ENCODE measurements at places on chromosomes 1 and 21. TPM values are rescaled to one million over a fixed set of nuclear protein-coding genes. Genes with fewer than 3 reads are reported as not detected.
A peak's percentile ranks its signal among the peaks of the same experiment; 100 is the strongest.

GRCh38 chr1:95216292-95216990 lies 17.6 kb upstream of the RWDD3 start:
- no peak for DNase-seq

DNA sequence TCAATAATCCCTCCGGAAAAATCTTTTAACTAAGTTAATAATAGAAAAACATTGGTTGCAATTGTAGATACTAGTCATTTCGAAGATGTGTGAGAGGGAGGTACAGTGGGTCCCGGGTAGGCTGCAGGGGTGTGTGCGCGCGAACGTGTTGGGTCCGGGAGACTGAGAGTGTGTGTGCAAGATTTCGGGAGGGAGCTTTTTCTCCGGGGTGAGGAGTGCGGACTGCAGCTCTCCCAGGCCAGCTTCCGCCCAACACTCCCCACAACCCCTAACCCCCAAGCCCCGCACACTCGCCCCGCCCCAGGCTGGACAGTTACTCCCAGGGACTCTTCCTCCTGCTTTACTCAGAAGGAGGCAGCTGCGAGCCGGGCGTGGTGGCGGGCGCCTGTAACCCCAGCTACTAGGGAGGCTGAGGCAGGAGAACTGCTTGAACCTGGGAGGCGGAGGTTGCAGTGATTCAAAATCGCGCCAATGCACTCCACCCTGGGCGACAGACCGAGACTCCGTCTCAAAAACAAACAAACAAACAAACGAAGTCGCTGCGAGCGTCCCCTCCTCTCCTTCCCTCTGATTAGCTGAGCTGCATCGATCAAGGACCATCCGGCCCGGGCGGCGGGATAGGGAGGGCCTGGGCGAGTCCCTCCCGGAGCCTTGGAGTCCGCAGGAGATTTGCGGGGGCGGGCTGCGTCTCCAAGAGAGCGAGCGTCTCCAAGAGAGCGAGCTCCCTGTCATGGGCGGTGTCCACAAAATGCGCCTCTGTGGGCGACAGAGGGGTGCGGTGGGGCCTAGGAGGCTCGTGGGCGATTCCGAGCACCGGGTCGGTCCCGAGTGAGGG lies 28.3 kb upstream of the PPM1J start:
- DNase-seq, result no peak

DNA sequence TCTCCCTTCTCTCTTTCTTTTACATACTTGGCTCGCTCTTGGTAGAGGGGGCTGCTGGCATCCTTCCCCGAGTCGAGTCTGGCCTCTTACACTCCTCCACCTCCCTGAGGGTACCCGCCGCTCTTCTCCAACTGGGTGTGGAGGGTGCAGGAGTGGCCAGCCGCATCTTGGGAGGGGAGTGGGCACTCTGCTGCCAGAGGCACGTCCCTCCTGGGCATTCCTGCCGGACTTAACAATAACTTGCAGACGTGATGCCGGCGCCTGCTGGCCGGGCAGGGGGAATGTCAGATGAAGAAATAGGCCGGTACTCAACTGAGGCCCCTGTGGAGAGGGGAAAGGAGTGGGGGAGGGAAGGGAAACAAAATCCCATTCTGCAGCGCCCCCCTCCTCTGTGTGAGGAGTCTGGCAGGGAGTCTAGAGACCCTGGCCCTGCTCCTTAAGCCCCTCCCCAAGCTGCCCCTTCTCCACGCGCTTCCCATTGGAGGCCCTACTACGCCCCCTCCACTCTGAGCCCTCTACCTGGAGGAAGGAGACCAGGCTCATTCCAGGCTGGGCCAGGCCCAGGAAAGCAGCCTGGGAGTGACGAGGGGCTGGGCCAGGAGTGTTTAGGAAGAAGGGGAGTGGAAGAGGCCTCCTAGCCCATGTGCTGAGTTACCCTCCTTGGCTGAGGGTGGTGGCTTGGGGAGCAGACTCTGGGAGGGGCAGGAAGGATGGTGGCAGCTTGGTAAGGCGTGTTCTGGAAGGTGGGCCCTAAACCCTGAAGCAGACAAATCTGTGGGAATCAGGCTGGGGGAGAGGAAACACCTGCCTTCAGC lies 1.8 kb downstream of the ATP2B4 start:
- DNase-seq, result peak; percentile 37

DNA sequence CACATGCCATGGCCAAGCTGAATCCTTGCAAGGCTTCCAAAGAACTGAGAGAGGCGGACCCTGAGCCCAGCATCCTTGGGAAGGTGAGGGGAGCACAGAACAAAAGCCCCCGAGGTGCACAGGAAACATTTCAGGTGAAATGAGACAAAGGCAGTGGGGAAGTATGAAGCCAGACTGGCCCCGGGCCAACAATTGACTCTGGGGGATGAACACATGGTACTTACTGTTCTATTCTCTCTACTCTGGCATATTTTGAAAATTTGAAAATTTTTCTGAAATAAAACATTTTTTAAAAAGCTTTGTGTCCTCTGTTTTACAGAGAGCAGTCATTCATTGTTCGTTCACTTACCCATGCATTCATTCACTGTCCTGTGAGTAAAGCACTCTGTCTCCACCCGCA lies 77.7 kb downstream of the GRIK3 start:
- no peak for DNase-seq

- DNase-seq, result peak; percentile 58
Observed at GRCh38 chr1:119773711-119774241, 5.1 kb upstream of the HMGCS2 start.

DNA sequence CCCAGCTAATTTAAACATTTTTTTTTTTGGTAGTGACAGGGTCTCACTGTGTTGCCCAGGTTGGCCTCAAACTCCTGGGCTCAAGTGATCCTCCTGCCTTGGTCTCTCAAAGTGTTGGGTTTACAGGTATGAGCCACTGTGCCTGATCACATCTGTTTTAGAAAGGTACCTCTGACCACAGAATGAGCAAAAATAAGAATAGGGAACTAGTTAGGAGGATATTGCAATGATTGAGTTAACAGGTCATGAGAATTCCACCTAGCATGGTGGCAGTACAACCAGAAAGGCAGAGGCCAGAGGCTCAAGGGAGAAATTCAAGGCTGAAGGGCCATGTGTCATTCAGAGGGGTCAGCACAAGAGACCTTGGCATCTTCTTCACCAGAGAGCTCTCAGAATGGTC lies 49.6 kb downstream of the ELAPOR1 start:
- DNase-seq, result no peak

DNA sequence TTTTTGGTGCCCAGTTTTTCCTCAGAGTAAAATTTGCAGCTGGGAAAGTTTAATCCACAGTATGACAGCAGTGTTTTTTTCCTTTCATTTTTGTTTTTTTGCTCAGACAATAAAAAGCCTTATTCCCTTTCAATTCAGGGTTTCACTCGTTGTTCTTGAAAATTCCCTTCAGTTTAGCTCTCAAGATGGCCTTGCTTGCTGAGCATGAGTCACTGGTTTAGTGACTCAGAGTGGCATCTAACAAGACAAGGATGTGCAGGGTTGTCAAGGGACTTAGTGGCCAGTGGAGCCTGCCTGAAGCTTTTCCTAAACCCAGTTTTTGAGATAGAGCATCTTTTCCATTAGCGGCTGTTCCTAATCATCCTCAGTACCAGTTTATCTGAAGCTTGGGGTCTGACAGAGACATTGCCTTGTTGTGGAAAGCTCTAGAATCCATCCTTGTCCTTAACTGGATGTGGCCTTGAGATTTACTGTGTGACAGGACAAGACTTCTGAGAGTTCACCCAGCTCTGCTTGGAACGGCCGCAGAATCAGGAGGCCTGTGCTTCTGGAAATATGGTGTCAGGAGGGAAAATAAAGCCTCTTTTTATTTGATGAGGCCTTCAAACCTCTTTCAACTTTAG lies 48.4 kb upstream of the DNAJC6 start:
- peak; percentile 84 for DNase-seq

- DNase-seq, result peak; percentile 48
Observed at GRCh38 chr1:241627453-241628259, 12.5 kb downstream of the CHML start.

DNA sequence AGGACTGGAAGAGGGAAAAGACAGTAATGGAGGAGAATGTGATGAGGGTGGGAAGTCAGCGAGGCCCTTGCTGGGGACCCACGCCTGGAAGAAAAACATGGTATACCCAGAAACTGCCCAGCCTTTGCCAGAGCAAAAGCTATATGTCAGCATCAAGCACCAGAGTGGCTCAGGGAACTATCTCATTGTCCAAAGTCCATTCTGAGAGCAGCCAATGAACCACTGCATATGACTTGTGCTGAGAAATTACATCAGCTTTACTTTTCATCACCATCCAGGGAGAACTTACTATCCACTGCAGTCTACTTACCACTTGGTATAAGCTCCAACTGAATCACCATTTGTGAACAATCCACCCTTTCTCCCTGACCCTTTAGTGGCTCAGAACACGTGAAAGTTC lies 148.1 kb downstream of the TTLL7 start:
- DNase-seq, result no peak

GRCh38 chr1:216032284-216032683 lies 391.0 kb downstream of the USH2A start:
- DNase-seq, result no peak

DNA sequence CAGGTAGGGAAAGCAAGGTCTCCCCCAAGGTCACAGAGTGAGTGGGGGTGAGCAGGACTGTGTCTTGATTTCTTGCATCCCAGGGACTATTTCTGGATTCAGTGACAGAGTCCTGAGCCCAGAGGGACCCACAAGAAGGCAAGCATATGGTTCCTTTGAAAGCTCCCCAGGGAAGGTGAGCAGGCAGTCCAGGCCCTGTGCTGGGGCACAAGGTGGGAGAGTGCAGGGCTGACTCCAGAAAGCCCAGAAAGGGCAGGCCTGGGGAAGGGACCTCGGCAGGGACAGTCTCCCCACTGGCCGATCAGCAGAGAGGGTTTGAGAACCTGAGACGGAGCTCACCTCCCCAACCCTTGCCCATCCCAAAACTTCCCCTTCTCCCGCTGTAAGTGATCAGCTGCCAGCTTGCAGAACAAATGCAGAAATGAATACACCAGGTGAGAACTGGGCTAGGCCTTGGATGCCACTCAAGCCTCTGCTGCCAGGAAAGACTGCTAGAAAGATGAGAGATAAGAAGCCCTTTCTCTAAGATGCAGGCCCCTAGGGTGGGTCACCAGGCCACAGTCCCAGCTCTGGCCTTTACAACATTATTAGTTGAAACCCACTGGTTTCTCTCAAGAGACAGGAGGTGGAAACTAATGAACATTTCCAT lies 121.0 kb downstream of the GLIS1 start:
- DNase-seq, result no peak

- peak; percentile 6 for DNase-seq
Observed at GRCh38 chr1:176466514-176466913, 3.5 kb downstream of the PAPPA2 start.

DNA sequence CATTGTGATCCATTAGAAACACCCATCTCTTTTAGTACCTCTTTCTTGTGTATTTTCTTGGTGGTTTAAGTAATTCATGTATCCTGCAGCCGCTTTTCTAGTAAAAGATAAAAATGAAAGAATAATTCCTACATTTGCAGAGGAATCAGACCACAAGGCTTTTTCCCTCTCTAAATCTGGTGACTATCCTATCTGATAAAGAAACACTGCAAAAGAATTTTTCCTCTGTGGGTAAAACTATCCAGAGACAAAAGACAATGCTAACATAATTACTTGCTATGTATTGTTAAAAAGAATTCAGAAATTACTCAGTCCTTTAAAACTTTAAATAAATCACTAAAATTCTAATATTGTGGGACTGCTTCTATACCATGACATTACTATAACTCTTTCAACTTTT lies 51.0 kb downstream of the PRRX1 start:
- DNase-seq, result no peak

DNA sequence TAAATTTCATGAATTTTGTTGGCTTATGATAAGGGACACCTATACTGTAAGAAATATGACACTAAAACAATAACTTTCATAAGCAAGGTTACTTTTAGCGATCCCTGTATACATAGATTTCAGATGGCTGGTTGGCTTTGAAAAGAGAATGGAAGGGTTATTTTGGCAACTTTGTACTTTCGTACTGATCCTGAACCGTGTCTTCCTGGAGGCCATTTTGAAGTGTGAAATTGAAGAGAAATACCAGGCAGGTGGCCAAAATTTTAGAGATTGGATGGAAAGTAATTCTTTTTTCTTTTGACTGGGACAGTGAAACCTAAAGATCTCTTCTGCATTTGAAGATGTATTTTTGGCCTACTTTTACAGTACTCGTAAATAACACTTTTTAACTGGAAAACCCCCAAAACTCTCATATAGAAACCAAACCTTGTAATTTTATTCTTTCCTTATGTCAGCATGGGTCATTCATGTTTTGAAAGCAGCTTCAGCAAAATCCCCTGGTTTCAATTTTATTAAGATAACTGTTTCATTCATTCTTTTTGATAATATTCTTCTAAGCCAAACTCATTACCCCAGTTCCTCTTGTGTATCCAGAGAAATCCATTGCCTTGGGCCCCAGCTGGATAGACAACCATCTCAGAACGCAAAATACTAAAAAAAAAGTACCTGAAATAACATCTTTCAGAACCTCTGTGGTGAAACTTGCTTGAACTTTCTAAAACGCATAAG lies 38.4 kb upstream of the ZNF281 start:
- DNase-seq, result no peak

GRCh38 chr1:60394436-60394835 lies 320.9 kb upstream of the C1orf87 start:
- no peak for DNase-seq

DNA sequence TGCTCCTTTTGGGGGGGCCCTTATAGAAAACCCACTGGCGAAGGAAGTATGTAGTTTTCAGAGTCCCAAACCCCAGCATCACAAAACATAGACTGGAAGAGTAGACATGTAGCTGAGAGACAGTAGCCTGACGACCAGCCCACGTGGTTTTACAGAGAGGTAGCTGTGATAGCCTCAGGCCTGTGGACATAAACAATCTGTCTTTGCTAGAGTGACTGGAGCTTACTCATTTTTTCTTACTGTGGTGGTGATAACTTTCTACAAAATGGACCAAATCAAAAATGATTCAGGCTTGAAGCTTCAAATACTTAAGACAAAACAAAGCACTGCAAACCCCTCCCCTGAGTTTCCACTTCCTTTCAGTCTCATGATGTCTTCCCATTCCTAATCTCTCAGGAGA lies 497.0 kb downstream of the RWDD3 start:
- DNase-seq, result peak; percentile 2

Gene INSRR
- not detected for total RNA-seq

Gene C1orf185
- not detected for total RNA-seq

Gene PLA2G2F
- total RNA-seq, result not detected

Gene FCAMR
- total RNA-seq, result not detected

Gene NHLH1
- total RNA-seq, result 0.04 TPM

Gene INAVA
- 1.1 TPM for total RNA-seq

Gene SLC1A7
- total RNA-seq, result 2.4 TPM

Gene CRYAA
- not detected for total RNA-seq

Gene TMEM52
- 0.29 TPM for total RNA-seq
